Vagina (tissue), 2 donors: ENCODE measurements at places on chromosomes 13 and 19.

- DNase-seq, result no peak
Observed at GRCh38 chr13:40316301-40316700, 350.1 kb downstream of the FOXO1 start.

DNA sequence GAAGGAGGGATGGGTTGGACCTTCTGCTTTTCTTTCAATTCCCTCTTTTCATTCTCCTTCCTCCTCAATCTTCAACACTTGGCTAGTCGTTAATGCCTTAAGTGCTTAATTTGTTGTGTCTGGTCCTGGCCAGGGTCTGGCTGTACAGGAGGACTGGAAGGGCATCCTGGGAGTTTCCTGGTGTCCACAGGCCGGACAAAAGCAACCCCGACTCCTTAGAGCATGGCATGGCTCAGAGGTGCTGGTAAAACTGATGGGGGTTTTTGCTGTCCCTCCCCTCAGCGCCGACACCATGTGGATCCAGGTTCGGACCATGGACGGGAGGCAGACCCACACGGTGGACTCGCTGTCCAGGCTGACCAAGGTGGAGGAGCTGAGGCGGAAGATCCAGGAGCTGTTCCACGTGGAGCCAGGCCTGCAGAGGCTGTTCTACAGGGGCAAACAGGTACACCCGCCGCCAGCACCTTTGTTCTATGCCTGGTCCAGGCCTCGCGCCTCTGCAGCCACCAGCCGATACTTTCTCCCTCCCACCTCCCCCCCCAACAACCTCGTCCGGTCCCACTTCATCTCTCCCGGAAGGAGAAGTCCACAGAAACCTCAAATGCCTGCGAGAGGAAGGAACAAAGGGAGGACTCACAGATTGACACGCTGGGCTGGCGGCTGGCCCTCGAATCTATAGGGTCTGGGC lies 1.4 kb downstream of the UHRF1 start:
- no peak for DNase-seq

DNA sequence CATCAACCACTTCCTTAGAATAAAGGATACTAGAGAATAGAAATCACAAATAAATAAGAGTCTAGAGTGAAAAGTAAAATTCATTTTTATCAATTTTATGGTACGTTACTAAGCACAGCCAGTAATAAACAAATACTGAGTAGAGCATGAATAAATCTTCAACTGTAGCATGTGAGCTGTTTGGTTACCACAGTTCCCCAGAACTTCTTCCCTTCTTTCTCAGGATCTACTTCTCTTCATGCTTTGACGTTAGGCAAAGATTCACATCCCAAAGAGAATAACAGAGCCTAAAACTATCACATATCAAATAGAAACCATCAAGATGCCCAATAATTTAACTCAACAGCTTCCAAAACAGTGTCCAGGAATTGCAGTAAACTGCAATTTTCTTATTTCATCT lies 7.4 kb downstream of the RUBCNL start:
- DNase-seq, result no peak

DNA sequence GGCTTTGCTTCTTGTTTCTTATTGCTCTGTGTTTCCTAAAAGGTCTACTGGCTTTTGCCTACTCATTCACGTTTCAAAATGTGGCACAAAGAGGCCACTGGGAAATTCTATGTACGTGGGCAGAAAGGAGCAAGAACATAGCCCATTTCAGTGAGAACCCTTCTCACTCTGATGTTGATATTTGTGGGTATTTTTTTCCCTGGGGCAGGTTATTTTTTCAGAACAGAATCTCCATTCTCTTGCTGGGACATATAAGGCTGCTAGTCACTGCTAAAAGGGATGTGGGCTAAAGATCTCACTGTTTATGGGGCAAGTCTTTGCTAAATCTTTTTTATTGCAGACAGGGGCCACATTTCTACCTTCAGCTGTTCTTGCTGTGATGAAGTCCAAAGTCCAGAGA lies 27.1 kb downstream of the EDNRB start:
- no peak for DNase-seq

DNA sequence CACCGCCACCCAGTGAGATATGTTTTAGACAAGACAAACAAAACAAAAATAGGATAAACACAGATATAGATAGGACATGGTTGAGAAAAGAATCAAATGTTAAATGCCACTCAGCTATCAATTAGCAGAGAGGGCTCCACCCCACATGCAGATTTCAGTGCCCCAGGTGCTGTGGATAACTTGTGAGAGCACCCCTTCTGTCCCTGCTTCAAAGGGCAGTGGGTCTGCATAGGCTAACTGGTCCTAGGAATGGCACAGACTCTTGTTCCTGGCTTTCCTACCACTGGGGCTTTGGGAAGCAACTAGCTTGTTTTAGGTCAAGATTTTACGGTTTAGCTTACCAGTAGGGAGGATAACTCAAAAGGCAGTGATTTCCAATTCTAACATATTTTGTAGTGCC lies 460.3 kb downstream of the TSHZ3 start:
- DNase-seq, result no peak

DNA sequence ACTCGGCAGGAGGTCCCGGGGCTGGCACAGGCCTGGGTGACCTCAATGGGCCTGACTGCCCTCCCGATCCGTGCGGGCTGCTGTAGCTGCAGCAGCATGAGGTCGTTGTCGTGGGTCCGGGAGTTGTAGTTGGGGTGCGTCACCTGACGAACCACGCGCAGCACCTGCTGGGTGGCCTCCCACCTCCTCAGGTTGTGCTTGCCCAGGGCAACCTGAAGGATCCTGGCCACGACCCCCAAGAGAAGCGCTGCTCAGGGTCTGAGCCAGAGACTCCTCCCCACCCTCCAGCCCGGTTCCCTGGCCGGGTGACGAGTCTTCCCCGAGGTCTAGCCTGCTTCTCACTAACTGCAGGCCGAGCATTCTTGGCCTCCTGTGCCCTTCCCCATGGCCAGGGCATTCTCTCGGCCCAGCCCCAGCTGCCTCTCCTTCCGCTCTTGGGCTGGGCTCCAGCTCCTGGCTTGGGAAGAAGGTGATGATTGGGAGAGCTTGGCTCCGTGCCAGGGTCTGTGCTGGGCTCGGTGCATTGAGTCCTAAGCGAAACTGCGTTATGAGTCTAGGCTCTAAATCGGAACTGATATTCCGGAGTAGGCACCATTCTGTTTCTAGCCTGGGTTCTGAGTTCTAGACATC lies 3.1 kb downstream of the KLK14 start:
- DNase-seq, result no peak

GRCh38 chr13:58302349-58302748 lies 670.8 kb downstream of the PCDH17 start:
- DNase-seq, result no peak

- no peak for DNase-seq
Observed at GRCh38 chr19:53772943-53773342, 51.2 kb downstream of the NLRP12 start.

DNA sequence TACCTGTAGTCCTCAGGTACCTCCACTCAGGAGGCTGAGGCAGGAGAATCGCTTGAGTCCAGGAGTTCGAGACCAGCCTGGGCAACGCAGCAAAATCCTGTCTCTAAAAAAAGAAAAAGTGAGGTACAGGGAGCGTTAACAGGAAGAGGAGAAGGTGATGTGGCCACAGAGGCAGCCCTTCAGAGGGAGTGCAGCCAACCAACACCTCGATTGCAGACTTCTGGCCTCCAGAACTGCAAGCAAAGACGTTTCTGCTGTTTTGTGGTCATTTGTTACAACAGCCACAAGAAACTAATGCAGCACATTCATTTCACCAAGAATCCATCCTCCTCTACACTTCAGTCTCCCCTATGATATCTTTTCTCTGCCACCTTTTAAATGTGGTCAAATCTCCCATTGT lies 145.2 kb downstream of the USP12 start:
- no peak for DNase-seq

DNA sequence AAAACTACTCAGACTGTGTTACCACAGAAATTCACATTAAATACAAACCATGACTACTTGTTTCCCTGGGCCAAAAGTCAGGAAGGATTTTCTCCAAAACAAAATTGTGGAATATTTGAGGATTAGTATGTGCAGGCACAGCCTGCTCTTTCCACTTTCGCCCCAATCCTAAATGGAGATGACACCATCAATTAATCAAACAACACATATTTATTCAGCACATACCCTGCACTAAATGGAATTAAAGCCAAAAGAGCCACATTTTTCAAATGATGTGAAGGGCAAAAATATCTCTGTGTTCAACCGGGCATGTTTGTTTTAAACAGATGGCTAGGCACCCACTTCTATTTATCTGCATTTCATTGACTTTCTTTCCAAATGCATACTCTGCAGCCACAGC lies 523.1 kb downstream of the DCT start:
- no peak for DNase-seq

GRCh38 chr19:38799104-38799503 lies 10.1 kb downstream of the LGALS7B start:
- no peak for DNase-seq

DNA sequence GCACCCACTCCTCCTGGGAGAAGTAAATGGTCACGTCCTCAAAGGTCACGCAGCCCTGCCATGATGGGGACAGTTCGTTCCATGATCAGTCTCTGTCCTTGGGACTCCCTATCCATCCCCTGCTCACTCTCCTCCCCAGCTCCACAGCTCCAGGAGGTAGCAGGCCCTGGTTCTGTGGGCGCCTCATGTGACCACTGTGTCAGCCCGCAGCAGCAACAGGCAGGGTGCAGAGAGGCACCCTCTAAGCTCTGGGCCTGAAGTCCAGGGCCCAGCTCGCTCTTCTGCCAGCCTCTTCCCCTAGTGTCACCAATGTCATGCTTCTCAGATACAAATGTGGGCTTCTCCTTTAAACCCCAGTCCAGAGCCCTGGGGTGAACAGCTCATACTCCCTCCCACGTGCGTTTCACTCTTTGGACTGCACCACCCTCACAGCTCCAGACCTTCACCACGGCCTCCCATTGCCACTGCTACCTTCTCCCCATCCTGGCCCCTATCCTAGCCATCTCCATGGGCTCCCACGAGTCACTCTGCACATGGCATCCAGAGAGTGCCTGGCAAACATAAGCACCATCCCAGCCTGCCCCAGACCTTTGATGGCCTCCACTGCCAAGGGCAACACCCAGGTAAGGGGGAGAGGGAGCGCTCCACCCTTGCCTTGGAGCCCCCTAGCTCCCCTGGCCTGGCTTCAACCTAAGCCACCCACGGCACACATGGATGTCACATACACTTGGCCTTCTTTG lies 2.9 kb downstream of the ZNF792 start:
- no peak for DNase-seq

DNA sequence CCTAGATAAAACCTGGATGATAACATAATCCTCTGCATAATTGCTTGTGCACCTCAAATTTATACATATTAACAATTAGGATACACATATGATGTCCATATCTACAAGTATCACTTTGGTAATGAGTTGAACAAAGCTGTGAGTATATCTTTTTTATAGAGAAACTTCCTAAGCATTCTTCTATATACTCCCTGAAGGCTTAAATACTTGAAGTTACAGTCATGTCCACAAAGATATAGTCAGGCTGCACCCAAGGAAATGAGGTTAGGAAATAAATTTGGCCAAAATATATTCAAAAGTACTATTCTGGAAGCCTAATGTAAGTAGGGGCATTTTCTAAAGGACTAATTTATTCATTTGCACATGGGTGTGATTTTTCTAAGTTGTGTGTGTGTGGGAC lies 761.5 kb downstream of the PCDH9 start:
- no peak for DNase-seq

GRCh38 chr13:27549406-27549981 lies 70.8 kb downstream of the LNX2 start:
- DNase-seq, result no peak

GRCh38 chr19:7504684-7505083 lies 11.2 kb upstream of the ZNF358 start:
- no peak for DNase-seq

DNA sequence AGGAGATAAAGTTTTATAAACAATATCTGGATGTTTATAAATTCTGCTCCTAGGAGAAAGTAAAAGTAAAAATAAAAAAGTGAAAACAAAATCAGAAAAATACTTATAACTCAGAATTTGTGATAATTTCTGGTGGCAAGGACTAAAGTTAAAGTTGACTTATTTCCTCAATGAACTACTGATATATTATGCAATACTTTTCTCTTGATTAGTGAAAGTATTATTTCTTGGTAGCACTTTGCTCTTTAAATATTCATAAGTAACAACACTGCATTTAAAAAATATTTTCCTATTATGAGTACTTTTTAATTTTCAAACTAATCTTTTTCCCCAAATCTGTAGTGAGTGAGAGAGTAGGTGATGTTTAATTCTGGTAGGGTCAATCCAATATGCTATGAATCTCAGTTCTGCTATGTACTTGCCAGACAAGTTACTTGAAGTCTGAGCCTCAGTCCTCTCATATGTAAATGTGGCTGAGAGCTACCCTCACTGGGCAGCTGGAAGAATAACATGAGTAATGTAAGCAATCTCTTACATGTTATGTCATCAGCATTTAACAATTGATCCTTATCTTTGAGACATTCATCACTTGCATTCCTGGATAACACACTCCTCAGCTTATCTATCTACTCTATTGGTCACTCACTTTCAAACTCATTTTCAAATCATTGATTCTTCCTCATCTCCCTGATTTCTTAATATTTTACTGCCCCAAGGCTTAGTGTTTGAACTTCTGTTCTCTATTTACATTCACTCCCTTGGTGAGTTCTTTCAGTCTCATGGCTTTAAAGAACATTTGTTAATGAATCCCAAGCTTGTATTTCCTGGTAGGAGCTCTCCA lies 239.0 kb downstream of the RGCC start:
- DNase-seq, result no peak

- no peak for DNase-seq
Observed at GRCh38 chr19:7975037-7975436, 30.4 kb downstream of the ELAVL1 start.

GRCh38 chr19:6997679-6998445 lies 23.4 kb downstream of the MBD3L2B start:
- DNase-seq, result no peak

DNA sequence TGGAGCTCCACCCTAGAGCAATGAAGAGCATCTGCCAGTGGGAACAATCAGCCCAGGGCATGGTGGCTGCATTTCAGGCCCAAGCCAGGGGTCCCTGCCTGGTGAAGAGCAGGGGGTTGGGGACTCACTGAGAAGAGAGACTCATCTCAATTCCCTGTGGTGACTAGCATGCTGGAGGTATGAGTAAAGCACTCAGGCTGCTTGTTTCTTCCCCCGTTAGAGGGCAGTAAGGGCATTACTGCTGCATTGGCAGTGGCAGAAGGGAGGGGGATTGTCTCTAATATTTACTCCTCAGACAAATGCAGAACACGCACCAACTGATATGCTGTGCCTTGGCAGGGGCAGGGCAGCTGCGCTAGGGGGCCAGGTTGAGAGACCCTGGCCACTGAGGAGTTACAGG lies 329.1 kb downstream of the SLITRK5 start:
- no peak for DNase-seq

- DNase-seq, result peak; percentile 100
Observed at GRCh38 chr13:51452361-51453206, at the start of gene INTS6. Gene INTS6 (minus strand): TSS chr13:51453036. CDS start chr13:51452525, 511 bp downstream.
